ENCODE measurements at places on chromosomes 4 and X.

DNA sequence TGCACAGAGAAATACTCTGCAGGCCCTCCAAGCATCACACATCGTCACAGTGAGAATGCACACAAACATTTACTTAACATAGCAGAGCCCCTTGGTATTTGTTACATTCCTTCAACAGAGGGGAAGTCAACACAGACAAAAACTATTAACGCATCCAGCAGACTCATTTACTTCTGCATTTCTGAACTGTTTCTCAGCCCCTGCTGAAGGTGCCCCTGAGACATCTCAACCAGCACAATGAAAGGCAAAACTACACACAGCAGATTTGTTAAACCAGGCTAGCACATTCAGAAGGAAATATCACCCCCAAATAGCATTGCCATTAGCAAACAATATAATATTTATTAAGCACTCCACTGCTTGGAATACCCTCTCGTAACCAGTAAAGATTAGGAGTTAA is 367.0 kb downstream of the RAB28 start:
- no peak for DNase-seq

- DNase-seq = peak; percentile 70
Measured at GRCh38 chr4:119314356-119314755, 7.6 kb downstream of the FABP2 start.

- no peak for DNase-seq
Measured at GRCh38 chr4:89639395-89639794, 197.6 kb downstream of the SNCA start.

- no peak for DNase-seq
Measured at GRCh38 chrX:19760345-19760744, 127.1 kb downstream of the SH3KBP1 start.

DNA sequence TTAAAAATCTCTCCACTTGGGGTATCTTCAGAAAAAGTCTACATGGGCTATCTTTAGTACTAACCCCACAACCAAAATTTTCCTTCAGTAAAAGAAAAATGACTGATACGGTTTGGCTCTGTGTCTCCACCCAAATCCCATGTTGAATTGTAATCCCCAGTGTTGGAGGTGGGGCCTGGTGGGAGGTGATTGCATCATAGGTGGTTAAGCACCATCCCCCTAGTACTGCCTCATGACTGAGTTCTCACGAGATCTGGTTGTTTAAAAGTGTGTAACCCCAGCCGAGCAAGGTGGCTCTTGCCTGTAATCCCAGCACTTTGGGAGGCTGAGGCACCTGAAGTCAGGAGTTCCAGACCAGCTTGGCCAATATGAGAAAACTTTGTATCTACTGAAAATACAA is 66.8 kb downstream of the USP46 start:
- no peak for DNase-seq

GRCh38 chr4:82352825-82353366 is 20.9 kb downstream of the HNRNPD start:
- DNase-seq = no peak

GRCh38 chr4:18798123-18798522 is 776.6 kb upstream of the LCORL start:
- no peak for DNase-seq

DNA sequence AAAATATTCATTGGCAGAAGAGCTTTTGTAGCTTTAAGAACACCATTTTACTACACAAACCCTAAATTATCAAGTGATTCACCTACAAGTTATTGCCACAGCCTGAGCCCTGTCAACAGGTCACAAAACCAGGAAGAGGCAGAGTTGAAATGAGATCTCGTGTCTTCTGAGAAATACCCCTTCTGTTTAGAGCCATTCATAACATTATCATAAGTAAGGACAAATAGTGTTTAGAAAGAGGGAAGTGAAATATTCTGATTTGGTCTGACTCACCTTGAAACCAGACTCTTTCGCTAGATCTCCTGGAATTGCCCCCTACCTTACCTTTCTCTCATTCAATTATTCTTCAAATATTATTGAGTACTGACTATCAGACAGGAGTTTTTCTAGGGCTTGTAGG is 5.9 kb downstream of the ETDB start:
- no peak for DNase-seq

- DNase-seq = no peak
Measured at GRCh38 chr4:76795243-76795642, 102.7 kb downstream of the SOWAHB start.

DNA sequence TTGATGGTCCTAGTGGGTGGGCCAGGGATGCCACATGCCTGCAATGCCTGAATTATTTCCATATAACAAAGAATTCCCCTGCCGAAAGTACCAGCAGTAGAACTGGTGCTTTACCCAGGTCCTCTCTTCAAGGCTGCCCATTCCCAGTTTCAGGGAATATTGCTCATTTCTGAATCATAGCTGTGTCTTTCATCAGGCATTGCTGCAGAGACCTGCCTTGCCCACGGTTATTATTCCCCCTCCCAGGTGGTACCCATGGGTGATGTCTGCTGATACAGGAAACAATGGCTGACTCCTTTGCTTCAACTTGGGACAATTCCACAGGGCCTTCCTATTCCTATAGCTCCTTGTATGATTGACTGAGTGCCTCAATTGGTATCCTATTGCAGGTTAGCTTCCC is 9.7 kb upstream of the IQCM start:
- DNase-seq = no peak

DNA sequence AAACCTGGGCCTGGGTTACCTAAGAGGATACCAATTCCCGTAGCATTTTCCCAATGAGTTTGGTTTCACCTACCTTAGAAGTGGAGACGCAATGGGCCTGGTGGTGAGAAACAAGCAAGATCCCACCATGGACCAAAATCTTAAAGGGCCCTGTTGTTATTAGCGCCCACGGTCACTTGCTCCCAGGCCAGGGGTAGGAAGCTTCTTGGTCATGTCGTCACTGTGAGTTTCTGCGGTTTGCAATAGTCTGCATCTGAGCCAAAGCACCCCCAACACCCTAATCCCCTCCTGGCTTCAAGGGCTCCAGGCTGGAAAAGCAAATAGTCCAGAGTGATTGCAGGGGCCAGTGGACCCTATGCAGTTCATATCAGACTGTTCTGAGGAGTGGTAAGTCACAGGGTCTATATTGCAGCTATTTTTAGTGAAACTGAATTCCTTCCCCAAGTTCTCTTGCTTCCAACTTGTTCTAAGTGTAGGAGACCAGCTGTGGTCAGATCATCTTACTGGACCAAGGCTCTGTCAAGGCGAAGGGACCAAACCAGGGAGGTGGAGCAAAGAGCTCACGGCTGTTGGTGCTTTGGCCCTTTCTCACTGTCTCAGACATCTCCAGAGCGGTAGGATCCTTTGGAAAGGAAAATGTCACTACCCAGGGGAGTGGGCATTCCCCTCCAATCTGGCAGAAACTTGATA is 307.9 kb upstream of the F9 start:
- no peak for DNase-seq

DNA sequence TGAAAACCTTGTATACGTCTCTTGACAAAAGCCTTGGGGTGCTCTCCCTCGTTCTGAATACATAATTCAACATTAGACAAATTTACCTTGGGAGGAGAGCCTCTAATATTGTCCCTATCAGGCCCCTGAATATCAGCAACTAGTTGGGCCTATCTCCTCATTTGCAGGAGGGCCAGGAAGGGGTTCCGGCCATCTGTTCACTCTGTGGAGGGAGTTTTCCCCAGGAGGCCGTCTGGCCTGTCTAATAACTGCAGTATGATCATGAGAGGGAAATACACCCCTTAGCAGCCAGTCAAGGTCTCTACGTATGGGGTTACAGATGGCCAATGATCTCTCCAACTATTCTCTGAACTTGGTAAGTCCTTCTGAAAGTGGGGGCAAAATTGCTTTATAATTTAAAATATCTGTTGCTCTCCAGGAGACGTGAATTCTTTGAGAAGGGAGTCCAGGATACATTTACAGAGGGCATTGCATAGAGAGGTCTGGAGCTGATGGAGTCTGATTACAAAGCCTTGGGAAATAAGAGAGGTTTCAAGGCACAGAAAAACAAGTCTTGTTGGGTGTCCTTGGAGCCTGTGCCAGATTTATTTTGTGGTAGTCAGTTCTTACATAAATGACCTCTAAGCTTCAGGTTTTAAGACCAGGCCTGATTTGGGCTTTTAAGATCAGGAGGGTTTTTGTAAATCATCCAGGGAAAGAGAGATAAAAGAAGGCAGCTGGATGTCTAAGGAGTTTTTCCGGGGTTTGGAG is 48.2 kb upstream of the UXT start:
- peak; percentile 88 for DNase-seq

DNA sequence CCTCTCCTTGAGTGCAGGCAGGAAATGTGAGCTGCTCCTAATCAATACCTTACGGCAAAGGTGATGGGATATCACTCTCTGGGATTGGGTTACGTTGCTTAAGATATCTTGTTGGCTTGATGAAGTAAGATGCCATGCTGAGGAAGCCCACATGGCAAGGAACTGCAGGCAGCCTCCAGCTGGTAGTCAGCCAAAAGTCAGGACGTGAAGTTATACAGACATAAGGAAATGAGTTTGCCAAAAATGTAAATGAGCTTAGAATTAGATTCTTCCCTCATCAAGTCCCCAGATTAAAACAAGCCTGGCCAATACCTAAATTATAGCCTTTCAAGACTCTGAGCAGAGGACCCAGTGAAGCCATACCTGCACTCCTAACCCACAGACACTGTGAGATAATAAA is 155.0 kb downstream of the QDPR start:
- no peak for DNase-seq

DNA sequence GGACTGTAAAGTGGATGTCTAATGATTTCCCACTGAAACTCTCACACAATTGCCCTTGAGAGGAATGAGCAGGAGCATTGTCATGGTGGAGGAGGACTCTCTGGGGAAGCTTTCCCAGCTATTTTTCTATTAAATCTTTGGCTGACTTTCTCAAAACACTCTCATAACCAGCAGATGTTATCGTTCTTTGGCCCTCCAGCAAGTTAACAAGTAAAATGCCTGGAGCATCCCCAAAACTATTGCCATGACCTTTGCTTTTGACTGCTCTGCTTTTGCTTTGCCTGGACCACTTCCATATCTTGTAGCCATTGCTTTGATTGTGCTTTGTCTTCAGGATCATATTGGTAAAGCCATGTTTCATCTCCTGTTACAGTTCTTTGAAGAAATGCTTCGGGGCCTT is 120.2 kb upstream of the PDE5A start:
- no peak for DNase-seq

- DNase-seq = no peak
Measured at GRCh38 chr4:20680736-20681135, 19.5 kb upstream of the PACRGL start.

GRCh38 chr4:130288576-130288975 is 1192.6 kb downstream of the C4orf33 start:
- DNase-seq = no peak

DNA sequence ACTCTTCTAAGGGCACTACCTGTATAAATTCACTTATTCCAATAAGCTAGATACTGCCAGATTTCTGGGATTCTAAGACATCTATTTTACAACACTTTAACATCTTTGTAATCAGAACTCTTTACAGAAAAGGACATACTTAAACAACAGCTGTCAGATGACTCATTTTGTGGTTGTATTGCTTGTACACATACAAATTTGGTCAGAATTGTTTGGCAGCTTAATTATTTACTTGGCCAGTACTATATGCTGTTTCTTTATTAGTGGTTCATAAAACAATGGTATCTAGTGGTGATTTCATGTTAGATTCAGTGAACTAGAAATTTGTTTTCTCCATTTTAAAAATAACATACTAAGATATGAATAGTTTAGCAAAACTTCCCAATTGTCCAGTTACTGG is 27.2 kb downstream of the PALLD start:
- no peak for DNase-seq

GRCh38 chrX:15221321-15221720 is 48.6 kb downstream of the ASB9 start:
- DNase-seq = no peak

DNA sequence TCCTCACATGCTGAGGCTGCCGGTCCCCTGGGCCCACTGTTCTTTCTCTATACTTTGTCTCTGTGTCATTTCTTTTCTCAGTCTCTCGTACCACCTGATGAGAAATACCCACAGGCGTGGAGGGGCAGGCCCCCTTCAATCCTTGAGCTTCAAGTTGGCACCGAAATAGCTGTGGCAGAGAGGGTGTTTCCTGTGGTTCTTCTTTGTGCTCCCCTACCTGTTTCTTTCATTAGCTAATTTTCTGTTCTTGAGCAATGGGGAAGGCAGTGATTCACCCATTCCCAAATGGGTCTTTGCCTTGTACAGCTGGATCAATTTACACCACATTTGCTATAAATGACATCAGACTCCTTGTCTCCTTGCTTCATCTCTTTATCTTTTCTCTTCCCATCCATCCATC is 2.1 kb upstream of the CYSLTR1 start:
- no peak for DNase-seq

DNA sequence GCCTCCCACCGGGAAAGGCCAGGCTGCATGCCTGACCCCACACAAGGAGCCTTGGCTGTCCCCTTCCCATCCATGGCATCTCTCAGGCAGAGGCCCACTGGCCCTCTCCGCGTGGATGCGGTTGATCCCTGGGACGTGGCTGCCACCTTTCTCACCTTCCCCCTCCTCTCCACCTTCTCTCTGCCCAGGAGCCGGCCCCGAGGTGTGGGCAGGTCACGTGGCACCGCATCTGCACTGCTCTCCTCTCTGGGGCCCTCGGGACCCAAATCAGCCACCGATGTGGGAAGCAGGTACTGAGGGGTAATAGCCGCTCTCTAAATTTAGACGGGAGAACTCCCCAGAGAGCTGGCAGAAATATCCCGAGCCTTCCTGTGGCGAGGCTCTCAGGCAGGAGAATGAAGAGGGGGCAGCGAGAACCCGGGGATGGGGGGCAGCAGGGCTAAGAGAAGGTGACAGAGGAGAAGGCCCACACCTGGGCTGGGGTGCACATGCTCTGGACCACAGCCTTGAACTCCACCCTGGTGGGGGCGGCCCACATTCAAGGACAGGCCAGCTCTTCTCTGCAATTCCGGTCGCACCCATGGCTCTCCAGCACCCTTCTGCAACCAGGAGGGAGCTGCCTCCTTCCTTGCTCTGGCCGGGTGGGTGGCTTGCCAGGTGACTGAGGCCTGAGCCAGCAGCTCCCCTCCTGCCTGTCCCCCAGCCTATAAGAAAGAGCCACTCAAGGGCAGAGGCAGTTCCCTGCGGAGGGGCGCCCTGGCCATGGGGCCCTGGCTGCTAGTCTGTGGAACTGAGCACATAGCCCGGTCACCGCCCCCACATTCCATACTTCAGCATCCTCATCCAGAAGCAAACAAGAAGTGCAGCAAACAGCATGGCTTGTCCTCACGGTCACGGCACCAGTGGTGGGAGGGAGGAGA is 9.6 kb upstream of the DUSP9 start:
- no peak for DNase-seq

DNA sequence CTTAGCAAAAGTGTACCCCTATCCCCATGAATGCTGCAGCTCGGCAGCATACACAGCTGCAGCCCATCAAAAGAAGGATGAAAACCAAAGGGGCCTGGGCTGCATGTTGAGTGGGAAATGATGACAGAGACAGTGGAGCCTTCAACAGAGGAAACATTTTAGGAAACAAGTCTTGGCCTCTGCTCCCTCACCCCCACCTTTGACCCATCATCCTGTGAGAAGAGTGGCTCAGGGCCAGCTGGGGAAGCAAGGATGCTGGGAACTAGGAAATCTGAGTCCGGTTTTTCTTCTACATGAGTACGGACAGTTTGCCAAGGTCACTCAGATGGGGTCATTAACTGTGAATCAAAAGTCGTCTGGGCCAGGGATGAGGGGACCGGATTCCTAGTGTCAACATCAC is 37.2 kb downstream of the IDS start:
- DNase-seq = no peak

Data from umbilical cord (tissue), 2 donors.